SK-MEL-5 (cell line): ENCODE measurements at places on chromosomes 7 and 10. TPM values are rescaled to one million over a fixed set of nuclear protein-coding genes. Genes with fewer than 3 reads are reported as not detected.

DNA sequence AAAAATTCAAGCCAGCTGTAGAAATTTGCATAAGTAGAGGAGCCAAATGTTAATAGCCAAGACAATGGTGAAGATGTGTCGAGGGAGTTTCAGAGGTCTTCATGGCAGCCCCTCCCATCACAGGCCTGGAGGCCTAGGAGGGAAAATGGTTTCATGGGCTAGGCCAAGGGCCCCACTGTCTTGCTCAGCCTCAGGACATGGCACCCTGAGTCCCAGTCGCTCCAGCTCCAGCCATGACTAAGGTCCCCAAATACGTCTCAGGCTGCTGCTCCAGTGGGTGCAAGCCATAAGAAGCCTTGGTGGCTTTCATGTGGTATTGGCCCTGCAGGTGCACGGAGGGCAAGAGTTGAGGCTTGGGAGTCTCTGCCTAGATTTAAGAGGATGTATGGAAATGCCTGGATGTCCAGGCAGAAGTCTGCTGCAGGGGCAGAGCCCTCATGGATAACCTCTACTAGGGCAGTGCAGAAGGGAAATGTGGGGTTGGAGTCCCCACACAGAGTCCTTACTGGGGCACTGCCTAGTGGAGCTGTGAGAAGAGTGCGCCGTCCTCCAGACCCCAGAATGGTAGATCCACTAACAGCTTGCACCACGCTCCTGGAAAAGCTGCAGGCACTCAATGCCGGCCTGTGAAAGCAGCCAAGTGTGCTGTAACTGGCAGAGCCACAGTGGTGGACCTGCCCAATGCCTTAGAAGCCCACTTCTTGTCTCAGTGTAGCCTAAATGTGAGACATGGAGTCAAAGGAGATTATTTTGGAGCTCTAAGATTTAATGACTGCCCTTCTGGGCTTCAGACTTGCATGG, 19.2 kb downstream of the TBATA start:
- no peak for DNase-seq

- no peak for DNase-seq
Observed at GRCh38 chr7:111813306-111813705, 251.0 kb upstream of the IMMP2L start.

GRCh38 chr7:70456719-70457118, 675.2 kb upstream of the GALNT17 start:
- no peak for DNase-seq

- DNase-seq: no peak
Observed at GRCh38 chr7:105346138-105346537, 42.6 kb downstream of the SRPK2 start.

SERPINE1 gene
- 0.27 TPM in 1 of 2 replicates, not detected in the other for total RNA-seq

FBXL13 gene
- total RNA-seq: 3.2 and 3.4 TPM in 2 replicates

HOXA7 gene
- 0.45 TPM in 1 of 2 replicates, not detected in the other for total RNA-seq

ERLIN1 gene
- 11.3 and 14.3 TPM in 2 replicates for total RNA-seq
